Activated T-cell treated with anti-CD3 and anti-CD28 coated beads, Interleukin-2, amount 50 U/mL, for 1 hour (primary cell): ENCODE measurements at places on chromosomes 2 and 18.

- no peak for DNase-seq
These were observed 1329.7 kb upstream of the SLC39A10 start for GRCh38 chr2:194327196-194327888.

DNA sequence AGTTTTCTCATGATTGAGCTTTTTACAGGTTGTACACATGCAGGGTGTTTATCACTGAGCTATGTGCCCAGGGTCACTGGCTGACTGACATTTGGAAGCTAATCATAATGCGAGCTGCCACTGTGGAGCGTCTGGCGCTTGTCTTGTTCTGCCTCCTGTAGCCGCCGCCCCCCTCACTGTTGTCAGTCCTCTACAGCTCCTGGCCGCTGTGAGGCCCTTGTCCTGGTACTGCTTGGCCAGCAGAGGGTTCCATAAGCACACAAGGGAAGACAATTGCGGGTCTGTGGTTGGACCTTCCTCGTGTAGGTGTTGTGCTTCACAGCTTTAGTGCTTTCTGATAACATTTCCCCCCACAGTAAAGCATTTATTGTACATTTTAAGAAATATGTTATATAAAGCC is 105.6 kb upstream of the LDLRAD4 start:
- no peak for DNase-seq

- DNase-seq = no peak
These were observed 95.3 kb upstream of the SOX11 start for GRCh38 chr2:5596868-5597267.

DNA sequence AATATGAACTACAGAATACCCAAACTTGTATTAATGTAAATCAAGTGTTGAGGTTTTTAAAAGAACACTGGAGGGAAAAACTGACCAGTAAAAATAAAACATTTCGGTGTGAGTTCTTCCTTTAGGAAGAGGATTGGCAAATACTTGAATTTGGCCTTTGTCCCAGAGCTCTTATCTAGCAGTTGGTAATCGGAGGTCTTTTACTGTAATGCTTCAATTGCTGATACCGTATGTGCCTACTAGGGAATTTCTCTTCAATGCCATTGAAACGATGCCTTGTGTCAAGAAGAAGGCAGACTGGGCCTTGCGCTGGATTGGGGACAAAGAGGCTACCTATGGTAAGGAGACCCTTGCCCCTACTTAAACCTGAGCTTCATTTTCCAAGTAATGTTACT is 4.1 kb downstream of the RRM2 start:
- DNase-seq = no peak

DNA sequence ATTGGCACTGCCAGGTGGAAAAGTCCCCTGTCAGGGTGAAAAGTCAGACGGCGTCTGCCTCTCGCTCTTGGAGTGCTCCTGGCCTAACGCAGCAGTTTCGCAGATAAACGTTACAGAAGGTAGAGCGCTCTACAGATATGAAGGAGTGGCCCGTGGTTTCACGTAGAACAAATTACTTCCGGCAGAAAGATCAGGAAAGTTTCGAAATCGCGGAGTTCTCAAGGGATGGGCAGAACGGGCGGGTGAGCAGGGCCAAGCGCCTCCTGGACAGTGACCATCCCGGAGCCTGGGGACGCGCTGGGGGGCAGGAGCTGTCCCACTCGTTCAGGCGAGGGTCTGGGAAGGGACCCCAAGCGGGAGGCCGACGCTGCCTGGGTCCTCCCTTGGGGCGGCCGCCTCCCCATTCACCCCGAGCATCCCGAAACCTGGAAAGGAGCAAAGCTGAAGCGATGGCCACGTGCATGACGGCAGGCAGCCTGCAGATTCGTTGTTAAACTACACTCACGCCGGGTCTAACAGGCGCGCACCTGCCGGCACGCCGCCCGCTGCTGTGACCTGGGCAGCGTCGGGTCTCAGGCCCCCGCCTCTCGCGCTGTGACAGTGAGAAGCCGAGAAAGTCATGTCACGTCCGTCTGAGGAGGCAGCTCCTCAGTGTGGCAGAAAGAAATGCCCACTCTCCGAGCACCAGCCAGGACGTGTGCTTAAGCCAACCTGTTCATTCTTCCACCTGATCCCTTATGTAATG is 122.9 kb upstream of the SALL3 start:
- DNase-seq = no peak

GRCh38 chr2:65488527-65488926 is 56.1 kb upstream of the SPRED2 start:
- no peak for DNase-seq
